ENCODE measurements at places on chromosomes 2 and 18. TPM values are rescaled to one million over a fixed set of nuclear protein-coding genes. Genes with fewer than 3 reads are reported as not detected.

The NT5DC4 gene
- total RNA-seq = 6.8 TPM

The TMEM17 gene
- total RNA-seq = 0.58 TPM

The CD8B2 gene
- not detected for total RNA-seq

The HRH4 gene
- not detected for total RNA-seq

GRCh38 chr2:17792515-17792914 is 23.7 kb upstream of the MSGN1 start:
- no peak for DNase-seq

DNA sequence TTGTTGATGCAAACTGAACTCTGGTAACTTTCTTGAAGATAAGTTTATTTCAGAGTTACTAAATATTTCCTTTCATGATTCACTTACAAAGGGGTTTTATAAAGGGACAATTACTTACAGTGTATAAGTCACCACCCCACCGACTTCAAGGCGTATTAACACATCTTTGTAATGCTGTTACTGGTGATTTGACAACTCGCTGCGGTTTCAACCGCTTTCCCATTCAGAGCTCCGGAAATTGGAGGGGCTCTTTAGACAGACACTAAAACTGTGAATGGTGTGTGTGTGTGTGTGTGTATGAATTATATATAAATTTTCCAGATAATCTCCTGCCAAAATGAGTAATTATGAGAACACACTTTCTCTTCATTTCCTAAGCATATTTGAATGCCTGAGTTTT is 4.9 kb downstream of the TM4SF20 start:
- no peak for DNase-seq

DNA sequence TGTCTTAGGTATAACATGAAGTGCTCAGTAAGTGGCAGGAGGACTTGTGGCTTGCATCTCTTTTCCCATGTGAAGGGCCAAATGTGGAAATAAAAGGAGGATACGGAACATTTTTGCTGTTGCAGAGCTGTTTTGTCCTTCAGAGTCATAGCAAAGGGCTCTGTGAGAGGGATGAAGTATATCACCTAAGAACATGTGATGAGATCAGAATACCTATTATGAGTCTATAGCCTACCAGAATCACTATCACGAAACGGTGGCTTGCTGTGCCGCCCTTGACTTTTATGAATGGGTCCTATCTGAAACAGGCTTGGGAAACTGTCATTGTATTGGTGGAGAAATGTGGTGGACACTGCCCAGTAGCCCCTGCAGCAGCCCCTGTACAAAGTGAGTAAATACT is 67.0 kb upstream of the ITGB6 start:
- no peak for DNase-seq

DNA sequence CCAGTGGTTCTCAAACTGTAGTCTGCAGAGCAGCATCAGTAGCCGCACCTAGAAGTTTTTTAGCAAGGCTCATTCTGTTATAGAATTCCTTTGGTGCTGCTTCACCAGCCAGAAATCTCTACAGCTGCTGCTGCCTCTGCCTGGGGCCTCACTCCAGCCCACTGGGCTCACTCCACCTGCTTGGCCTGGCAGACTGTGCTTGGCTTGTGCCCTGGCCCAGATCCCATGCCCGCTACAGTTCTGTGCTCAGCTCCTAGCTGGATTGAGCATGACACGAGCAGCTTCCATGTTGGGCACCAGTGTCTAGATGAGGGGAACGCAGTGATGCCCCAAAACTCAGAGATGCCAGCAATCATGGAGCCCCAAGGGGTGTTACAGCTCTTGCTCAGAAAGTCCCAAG is 22.6 kb downstream of the MAPK4 start:
- DNase-seq = no peak

DNA sequence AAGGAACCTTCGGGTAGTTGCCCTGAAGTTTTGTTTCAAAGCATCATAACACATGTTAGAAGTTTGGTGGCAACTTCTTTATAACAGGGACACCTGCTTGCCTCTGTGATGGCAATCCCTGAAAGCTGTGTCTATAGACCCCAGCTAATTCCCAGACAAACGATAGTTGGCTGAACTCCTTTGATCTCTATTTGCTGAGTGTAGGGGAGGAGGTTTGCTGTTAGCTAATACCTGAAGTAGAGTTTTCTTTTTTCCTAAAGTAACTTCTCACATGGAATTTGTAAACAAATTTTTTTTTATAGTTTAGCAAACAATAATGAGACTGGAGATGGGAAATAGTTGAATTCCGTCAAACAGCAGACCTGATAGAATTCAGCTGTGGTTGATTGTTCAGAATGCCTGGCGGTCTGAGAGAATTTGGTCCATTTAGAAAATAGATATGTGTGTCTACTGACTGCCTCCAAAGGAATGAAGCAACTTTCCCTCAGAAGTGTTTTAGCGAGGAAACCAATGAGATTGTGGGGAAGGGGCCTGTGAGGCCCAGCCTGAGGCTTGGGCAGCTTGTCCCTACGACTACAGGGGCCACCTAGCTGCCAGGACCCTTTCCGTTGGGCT is 123.5 kb upstream of the EPAS1 start:
- DNase-seq = no peak

- no peak for DNase-seq
Measured at GRCh38 chr2:236205867-236206645, 37.9 kb upstream of the GBX2 start.

DNA sequence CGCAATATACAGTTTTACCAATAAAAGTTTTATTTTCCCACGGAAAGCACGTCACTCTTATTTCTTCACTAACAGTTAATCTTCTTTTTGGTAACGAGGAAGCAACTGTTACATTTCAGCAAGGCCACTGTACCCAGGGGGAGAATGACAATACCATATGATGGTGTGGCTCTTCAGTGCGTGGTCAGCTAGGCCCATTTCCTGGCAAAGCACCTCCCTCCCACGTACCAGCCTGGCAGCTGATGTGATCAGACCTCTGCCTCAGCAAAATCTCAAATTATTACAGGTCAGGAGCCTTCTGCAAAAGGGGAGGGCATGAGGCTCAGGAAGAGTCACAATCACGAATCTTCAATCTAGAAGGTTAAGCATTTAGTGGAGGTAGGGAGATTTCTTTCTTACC is 55.4 kb downstream of the KLF7 start:
- DNase-seq = no peak

- DNase-seq = no peak
Measured at GRCh38 chr2:161708350-161708975, 84.2 kb downstream of the SLC4A10 start.

DNA sequence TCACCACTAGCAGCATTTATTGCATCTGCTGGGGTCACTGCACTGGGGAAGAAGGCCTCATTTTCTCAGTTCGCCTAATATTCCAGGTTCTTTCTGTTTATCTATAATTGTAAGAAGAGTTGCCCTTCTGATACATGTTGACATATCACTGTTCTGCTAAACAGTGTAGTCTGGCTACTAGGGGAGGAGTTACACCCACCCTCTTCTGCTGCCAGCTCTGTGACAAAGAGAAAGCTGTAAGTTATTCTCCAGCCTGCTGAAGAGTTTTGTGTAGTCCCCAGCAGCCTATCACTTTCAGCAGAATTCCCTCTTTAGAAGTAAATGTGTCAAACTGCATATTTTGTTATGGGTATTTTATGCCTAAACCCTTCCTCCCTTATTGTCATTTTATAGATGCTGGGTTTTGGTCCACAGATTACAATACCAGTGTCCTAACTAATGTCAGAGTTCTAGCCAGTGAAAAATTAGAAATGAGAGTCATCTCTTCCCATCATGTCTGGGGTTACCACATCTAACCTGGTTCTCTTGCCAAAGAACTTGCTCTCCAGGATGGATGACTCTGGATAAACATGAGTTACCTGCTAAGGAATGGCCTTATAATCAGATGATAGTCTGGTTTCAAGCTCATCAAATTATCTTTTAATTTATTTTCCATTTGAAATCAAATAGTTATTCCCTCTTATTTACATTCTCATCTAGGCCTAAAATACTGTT is 5.6 kb upstream of the MBOAT2 start:
- DNase-seq = no peak

- no peak for DNase-seq
Measured at GRCh38 chr18:58896268-58896667, 31.6 kb downstream of the ZNF532 start.
